ENCODE measurements at places on chromosomes 5 and 9.

DNA sequence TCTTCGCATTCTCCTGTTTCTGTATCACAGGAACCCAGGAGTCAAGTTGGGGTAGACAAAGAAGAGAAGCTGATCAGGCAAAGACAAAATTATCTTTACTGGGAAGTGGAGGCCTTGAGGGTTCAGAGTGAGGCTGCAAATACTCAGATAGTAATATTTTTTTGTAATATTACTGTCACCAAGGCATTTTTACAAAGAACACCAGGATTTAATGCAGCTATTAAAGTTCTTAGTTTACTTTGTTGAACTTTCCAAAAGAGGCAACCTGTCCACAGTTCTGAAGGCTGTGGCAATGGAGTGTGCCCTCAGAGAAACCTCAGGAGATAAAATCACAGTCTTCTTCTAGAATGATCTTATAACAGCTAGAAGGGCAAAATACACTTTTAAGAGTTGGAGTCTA, 74.9 kb downstream of the PGM5 start:
- H3K4me3 ChIP-seq, result no peak overlapping the region
- no peak overlapping the region for H3K27ac ChIP-seq
- H3K27me3 ChIP-seq, result 0 out of 2 replicates have a peak, but pooled peaks cover 2% of the 10 kb centered on the region
- no peak for DNase-seq

DNA sequence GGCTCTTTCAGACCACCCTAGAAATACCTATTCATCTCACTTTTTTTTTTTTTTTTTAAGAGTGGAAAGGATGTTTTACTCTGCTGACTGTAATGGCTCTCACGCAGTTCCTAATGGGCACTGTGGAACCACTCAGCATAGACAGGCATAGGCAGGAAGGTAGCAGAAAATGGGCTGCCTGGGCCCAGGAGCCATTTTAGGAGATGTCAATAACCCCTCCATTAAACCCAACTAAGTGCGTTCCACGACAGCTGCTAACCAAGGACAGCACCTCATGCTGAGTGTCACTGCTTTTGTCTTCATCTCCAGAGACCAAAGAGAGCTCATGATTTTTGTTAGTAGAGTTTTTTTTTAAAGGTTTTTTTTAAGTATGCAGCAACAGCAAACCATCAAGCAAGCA, 15.3 kb downstream of the MAP1B start:
- no peak for DNase-seq
- no peaks in the 10 kb centered on the region for H3K27me3 ChIP-seq
- no peak overlapping the region for H3K27ac ChIP-seq
- H3K36me3 ChIP-seq, result peaks cover 31% of the 10 kb centered on the region

GRCh38 chr5:6162175-6162574, 216.2 kb downstream of the MED10 start:
- no peak overlapping the region for H3K27ac ChIP-seq
- no peak for DNase-seq
- H3K4me3 ChIP-seq, result no peak overlapping the region
- no peaks in the 10 kb centered on the region for H3K27me3 ChIP-seq
- H3K4me1 ChIP-seq, result no peaks in the 10 kb centered on the region

GRCh38 chr5:56480078-56480704, 247.1 kb upstream of the ANKRD55 start:
- H3K27ac ChIP-seq, result no peak overlapping the region
- H3K4me1 ChIP-seq, result no peaks in the 10 kb centered on the region
- no peaks in the 10 kb centered on the region for H3K36me3 ChIP-seq
- H3K27me3 ChIP-seq, result peaks cover 4% of the 10 kb centered on the region
- H3K4me3 ChIP-seq, result peak overlapping the region; percentile 69
